Left ventricle myocardium inferior (tissue), 1 donor: ENCODE measurements at places on chromosomes 16 and 17.

DNA sequence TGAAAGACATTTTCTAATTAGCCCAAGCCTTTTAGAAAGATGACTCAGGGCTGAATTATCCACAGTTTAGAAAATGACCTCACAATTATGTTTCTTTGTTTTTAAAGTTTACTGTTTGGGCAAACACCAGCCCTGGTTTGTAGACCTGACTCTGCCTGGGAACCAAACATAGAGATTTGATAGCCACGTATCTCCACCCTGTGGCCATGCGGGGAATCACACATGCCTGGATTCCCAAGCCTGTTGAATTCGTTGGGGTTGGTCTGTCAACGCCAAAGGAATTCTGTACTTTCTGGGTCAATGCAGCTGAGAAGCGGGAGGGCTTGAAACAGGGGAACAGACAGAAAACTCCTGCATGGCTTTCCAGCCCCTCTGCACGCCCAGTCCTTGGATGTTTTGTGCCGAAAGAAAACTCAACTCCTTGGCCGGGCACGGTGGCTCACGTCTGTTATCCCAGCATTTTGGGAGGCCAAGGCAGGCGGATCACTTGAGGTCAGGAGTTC is 26.9 kb downstream of the CD300A start:
- peak; percentile 62 for DNase-seq

- DNase-seq = no peak
These were observed 3.0 kb downstream of the EME1 start for GRCh38 chr17:50375858-50376538.

DNA sequence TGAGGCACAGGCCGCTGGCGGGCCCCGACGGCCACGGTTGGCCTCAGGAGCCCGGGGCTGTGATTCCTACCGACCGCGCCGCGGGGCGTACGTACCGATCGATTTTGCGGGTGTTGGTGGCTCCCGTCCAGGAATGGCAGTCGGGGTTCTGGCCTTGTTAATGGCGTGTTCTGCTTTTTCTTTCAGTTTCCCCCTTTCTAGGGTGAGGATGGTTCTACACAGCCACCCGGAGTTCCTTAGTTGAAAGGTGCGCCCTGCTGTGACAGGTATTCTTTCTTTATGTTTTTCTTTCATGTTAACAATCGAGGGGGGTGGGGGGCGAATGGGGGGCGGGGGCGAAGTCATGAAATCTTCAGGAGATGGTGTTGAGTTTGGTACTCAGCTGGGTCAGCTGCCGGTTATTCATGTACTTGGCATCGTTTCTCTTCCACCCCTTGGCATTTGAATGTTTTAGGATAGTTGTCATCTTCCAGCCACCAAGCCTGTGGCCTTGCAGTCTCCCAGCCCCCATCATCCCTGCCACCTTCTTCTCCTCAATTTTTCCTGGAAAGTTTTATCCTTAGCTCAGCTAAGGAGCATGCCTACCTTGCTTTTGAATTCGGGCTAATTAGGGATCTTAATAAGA is 802 bp downstream of the CYLD start:
- DNase-seq = peak; percentile 29

DNA sequence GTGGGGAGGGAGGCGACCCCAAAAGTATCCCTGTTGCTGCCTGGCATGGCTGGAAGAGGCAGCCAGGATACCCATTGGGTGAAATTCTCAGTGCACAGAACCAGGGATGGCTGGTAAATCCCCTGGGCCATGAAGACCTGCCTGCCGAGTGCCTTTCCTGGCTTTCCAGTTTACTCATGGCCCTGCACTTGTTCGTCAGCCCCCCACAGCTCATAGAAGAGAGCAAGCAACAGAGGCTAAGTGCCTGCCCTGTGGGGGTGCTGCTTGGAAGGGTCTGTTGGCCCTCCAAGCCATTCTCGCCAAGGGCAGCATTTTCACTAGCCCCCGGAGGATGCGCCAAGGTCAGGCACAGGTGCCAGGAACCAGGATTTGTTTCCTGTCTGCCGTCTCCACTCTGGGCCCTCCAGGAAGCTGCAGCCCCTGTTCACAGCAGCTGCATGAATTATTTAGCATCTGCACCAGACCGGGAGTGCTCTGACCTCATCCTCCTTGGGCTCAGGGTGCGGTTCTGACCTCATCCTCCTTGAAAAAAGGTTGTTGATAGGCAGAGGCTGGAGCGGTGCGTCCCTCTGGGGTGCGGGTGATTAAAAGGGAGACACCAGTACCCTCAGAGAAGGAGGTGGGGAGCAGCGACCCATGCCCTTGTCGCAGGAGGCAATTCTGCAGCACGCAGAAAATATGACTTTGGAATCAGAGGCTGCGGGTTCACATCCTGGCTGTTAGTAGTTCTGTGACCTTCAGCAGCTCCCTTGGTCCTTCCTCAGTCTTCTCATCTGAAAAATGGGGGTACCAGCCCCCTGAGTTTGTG is 14.2 kb upstream of the CD300A start:
- DNase-seq = no peak

DNA sequence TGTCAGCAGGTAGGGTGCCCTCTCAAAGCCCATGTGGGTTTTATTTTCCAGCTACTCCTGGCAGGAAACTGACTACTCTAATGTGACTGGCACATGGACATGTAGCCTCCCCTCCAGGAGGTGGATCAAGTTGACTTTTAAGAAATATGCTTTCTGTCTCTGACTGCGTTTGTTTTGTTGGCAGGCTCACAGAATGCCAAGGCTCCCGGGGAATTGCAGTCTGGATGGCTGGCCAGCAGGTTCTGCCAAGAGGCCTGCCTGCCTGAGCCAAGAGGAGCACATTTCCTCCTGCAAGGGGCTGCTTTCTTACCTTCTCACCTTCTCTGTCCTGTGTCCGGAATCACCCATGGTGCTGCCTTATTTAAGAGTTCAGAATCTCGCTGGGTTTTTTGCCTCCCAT is 217.3 kb upstream of the ERCC4 start:
- DNase-seq = no peak

GRCh38 chr17:61551255-61551742 is 39.7 kb downstream of the NACA2 start:
- no peak for DNase-seq

GRCh38 chr17:50952013-50952412 is 85.9 kb upstream of the TOB1 start:
- no peak for DNase-seq

GRCh38 chr16:78184238-78185183 is 85.1 kb downstream of the WWOX start:
- no peak for DNase-seq

GRCh38 chr17:67137026-67137370 is 92.6 kb downstream of the CACNG1 start:
- DNase-seq = no peak

DNA sequence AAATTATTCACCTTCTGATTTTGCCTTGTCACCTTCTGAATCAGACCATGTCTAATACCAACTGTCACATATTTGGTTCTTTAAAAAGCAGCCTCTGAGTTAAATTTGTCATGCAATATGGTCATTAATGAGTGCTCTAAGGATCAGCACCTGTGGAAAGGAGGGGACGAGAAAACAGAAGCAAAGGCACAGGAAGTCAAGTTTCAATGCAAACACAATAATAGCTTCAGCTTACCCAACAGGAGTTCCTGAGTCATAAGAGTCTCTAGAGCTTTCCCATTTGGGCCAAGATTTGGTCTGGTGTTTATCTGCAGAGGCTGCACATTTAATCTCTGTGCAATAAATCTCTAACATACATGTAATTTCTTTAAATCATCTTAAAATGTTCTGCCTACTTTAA is 889.8 kb downstream of the CDH8 start:
- no peak for DNase-seq

DNA sequence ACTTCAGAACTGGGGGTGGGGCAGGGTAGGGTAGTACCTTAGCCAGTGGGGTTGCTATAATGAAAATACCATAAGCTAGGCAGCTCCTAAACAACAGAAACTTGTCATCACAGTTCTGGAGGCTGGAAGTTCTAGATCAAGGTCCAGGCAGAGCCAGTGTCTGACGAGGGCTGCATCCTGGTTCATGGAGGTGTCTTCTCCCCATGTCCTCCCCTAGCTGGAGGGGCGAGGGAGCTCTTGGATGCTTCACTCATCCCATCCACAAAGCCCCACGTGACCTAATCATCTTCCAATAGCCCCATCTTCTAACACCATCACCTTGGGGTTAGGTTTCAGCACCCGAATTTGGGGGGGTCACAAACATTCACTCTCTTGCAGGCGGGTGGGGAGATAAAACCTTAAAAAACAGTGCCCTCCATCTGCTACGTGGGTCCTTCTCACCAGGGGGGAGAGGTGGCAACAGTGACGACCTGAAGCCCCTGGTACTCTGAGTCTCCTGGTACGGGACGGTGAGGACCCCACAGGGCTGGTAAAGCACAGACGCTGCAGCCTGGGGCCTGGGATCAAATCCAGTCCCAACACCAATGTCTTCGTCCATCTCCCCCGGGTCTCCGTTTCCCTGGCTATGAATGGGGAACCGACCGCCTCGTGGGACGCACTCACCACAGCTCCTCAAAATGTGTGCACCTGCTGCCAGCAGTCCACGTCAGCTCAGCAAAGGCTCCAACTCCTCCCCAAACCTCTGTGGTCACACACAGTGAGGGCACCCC is 22.8 kb downstream of the RAB40B start:
- no peak for DNase-seq

- peak; percentile 23 for DNase-seq
These were observed 475.9 kb upstream of the CCL2 start for GRCh38 chr17:33779234-33779591.

- no peak for DNase-seq
These were observed 9.2 kb downstream of the FSCN2 start for GRCh38 chr17:81537343-81537855.

DNA sequence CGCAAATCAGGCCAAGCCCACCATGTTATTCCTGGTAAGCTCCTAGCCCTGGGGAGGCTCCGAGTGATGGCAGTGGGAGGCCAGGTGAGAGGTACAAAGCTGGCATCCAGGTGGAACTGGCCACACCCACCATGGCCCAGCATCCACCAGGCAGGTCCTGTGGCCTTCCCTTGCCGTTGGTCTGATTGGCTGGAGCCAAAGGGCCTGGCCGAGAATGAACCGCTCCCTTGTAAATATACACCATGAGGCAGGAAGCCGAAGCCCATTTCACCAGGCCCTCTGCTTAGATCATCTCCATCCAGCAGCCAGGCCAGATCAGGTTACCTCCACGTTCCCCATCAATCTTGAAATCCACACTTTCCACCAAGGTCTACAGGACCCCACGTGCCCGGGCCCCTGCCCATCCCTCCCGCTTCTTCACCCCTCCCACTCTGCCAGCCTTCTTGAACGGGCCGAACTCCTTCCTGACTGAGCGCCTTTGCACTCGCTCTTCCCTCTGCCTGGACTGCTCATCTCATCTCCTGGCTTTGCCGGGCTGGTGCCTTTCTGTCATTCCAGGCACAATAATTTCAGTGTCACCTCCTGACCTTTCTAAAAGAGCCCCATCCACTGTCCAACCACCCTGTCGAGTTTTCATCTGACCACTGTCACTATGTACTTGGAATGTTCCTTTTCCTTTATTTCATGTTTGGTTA is 5.8 kb downstream of the SOCS1 start:
- DNase-seq = no peak

DNA sequence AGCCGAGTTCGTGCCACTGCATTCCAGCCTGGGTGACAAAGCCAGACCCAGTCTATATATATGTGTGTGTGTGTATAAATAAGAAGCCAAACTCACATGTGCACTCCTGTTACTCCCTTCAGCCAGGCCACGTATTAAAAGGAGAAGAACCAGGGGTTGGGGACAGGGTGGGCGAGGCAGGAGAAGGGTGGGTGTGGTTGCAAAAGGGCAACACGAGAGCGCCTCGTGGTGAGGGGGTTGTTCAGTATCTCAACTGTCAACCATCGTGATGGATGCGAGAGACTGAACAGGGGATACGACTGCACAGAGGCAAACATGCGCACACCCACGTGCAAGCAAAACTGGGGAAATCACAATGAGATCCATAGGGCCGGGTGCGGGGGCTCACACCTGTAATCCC is 54.9 kb downstream of the ABCC6 start:
- DNase-seq = no peak

DNA sequence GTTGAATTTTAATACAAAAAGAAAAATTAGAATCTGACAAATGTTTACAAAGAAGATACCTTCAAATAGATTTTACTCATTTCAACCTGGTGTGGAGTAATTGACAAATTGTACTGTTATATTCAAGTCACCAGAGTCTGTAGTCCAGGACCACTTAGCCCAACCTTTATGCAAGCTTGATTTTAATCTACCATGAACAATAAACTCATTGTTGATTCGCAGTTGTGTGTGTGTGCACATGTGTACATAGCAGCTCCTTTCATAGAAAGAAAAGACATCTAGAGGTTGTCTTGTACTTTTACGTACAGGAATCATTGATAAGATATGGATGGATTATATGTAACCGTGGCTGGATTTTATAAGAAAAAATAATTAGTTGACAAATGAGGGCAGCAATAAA is 20.7 kb upstream of the LRRC37A start:
- DNase-seq = no peak

GRCh38 chr16:203246-203645 is 23.0 kb downstream of the HBQ1 start:
- no peak for DNase-seq

DNA sequence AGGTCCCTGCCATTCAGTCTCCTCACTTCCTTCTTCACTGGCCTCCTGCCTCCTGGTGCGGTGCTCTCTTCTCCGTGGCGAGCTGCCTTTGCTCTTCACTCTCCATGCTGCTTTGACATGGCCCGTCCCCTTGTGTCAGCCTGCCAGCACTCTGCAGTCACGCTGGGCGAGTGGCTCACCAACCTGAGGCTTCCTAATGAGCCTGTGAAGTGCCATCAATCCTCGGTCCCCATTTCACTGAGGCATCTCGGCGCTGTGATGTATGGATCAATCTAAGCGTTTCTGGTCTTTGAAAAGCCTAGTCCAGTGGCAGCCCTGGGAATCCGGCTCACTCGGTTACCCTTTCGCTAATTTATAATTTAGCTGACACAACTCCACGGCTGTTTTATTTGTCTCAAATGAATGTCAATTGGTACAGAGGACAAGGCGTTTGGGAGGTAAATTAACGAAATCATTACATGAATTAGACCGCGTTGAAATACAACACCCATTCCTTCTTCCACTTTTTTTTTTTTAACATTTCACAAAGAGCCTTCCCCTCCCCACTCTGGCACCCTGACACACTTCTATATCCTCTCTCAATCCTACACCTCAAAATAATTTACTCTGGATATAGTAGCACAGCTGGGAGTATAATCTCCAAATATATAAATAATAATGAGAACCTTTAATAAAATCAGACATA is 610.7 kb downstream of the TMEM114 start:
- no peak for DNase-seq

GRCh38 chr17:50137042-50137441 is 7.1 kb upstream of the SAMD14 start:
- DNase-seq = no peak

GRCh38 chr17:58565389-58566311 is 51.2 kb upstream of the MTMR4 start:
- DNase-seq = no peak

DNA sequence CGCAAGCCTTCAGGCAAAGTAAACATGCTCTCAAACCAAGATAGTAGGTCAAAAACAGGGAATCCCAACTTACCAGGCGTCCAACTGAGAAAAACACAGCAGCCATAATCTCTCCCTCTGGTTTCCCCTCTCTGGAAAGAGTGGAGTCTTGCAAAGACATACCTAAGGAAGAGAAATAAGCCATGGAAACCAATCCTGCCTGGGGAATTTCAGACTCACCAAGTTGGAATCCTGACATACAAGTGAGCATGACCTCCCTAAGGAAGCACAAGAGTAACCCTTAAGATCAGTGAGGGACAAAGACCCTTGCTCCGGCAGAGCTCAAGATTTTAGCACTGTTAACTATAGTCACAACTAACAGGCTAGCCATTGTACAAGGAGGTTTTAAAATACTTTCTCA is 4.1 kb downstream of the ZNF624 start:
- DNase-seq = no peak
